ENCODE measurements at places on chromosomes 5 and 9.

DNA sequence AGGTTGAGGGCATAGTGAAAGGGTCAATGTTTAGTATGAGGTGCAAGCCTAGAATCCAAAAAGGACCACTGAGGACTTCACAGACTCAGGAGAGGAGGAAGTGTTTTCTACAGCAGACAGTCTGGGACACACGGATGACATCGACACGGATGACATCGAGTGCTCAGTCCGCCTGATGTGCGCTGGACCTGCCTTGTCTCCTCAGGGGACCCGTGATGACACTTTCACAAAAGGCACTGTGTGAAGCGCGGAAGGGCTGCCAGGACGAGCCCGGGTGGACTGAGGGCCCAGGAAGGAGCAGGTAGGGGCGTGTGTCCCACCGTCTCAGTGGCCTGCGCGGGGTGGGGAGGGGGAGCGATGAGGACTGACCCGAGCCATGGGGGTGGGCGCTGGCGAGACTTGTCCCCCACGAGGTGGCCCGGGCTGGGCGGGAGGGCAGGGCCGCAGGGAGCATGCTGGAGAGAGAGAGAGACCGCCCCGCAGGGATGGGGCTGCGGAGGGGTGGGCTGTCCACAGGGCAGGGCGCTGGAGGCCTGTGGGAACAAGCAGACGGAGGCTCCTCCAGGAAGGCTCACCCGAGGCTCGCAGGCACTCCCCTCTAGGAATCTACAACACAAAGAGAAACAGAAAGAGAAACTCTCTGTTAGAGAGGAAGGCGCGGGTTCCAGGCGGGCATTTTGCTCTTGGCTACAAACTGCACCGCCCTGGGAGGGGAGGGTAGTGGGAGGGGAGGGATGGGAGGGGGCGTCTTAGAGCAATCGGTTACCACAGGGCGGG, 54.9 kb downstream of the USP20 start:
- no peak for DNase-seq

DNA sequence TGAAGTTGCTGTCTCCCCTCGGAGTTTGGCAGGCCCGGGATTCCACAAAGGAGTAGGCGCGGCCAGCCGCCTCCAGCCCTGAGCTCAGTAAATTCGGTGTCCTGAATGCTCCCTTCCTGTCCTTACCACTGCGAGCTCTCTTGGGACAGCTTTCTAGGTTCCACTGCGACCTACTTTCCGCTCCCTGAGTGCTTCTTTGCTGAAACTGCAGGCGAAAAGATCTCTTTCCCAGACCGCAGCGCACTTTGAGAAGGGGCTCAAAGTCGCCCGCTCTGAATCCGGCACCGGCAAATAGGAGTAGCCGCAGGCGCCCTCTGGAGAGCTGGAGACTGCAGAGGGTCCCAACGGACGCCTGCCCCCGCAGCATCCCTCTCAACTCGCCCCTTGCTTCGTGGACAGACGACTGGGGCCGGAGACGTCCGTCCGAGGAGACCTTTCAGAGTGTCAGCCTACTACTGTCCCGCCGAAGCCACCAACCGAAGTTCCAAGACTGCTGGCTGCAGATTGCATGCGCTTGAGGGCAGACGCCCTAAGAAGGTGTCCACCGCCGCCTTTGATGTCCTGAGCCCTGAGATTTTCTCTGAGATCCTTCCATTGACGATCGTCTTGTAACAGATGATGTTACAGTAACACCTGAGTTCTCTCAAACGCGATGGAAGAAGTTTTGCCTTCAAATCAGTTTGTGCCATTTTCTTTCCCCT, 96.0 kb downstream of the ANXA2R start:
- DNase-seq, result no peak

DNA sequence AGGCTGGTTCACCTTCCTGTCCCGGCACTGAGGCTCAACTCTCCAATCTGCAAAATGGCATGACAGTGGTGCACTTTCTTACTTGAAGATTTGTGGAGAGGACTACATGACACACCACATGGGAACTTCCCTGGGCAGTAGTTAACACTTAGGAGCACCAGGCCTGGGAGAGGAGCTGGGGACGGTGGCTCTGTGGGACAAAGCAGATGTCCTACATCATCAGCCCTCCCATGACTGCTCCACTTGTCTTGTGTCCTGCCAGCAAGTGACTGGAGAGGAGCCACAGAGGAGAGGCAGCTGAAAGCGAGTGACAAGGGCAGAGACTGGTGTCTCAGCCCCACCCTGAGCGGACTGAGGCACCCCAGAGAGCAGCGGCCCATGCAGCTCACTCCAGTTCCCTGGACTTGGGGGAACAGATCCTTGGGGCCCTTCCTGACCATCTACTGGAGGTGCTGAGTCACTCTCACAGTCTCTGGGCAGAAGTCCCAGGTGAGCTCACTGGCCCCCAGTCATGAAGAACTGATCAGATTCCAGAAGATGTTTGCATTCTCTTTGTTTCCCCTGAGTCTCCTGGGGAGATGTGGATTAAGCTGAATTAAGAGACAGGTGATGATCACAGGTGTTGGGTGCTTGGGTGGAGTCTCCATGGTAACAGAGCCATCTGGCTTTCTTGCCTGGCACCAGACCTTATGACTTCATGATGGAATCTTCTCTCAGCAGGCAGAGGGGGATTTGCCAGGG, 13.2 kb upstream of the SLC25A48 start:
- DNase-seq, result no peak

GRCh38 chr9:101311758-101312420, 72.9 kb downstream of the BAAT start:
- DNase-seq, result peak; percentile 15

DNA sequence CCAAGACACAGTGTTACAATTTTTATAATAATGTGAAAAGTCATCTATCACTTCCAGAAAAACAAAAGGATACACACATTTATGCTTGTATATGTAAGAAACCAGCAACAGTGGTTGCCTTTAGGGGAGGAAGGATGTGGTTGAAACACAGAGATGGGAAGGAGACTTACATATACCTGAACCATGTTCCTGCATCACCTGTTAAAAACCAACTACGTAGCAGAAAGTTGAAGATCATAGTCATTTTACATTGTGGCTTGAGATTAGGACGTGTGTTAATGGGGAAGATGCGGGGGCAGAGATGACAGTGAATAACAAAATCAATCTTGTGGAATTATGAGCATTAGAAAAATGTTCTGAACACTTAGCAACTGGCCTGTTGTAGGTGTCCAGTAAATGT, 307.3 kb downstream of the MLLT3 start:
- no peak for DNase-seq

DNA sequence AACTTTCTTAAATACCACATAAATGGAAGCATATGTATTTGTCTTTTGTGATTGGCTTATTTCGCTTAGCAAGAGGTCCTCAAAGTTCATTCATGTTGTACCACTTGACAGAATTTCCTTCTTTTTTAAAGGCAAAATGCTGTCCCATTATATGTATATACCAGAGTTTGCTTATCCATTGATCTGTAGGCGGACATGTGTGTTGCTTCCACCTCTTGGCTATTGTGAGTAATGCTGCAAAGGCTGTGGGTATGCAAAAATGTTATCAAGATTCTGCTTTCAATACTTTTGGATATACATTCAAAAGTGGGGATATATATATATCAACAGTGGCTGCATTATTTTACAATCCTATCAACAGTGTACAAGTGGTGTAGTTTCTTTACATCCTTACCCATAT, 271.0 kb downstream of the PRR16 start:
- no peak for DNase-seq

- DNase-seq, result no peak
These were observed 36.3 kb downstream of the VCP start for GRCh38 chr9:35035851-35036701.

- DNase-seq, result no peak
These were observed 201.0 kb upstream of the RAI14 start for GRCh38 chr5:34455098-34455497.

DNA sequence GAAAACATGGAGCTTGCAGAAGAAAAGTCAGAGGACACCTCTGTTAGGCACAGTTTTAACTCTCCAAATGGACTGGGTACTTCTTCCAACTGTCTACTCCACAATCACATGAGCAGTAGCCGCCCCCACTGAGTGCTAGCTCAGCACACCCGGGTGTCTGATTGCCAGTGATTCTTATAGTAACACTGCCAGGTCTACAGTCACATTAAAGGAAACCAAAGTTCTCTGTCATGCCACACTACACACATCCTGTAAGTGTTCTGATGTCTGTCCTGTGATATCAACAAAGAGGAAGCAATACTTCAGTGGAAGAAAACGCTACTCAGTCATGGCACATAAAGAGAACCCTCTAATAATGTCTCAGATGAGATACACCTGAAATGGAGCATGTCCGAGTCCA, at the start of gene HAVCR2:
Gene HAVCR2 (minus strand): TSS at position 69 of the 400 bp plus-strand sequence. CDS start 61 bp downstream, at position 8.
- DNase-seq, result no peak
